ENCODE measurements at places on chromosomes 3 and 15.
A peak's percentile ranks its signal among the peaks of the same experiment; 100 is the strongest.

DNA sequence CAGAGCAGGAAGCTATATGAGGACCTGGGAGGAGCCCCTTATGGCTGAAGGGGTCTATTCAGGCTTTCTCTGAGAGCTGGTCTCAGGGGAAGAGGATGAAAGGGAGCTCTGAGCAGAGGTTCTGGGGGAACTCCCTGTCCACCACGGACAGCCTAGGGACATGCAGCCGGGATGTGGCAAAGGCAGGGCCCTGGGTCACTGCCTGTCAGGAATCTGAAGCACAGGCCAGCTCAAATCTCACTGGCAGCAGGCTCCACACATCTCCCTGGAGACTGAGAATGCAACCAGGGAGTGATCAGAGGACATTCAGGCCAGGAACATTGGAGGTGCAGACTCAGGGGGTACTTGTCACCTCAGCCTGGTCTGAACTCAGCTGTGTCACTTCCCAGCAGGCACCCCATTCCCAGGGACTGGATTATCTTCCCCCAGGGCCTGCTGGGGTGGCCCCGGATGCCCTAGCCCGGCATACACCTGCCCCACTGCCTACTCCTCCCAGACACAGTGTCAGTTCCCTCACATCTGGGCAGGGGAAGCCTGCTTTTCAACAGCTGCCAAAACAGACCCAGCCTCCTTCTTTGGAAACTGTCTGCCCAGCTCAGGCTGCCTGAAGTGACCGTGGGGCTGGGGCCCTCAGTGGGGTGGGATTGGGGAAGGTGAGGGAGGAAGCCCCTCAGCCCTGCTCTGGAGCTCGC, 18.3 kb upstream of the SEMA3F start:
- no peak for DNase-seq

GRCh38 chr15:96349857-96350720, 19.6 kb downstream of the NR2F2 start:
- no peak for DNase-seq

- DNase-seq = no peak
Observed at GRCh38 chr3:116663161-116664110, 46.1 kb upstream of the TUSC7 start.

GRCh38 chr15:82047453-82048400, 1.9 kb upstream of the MEX3B start:
- no peak for DNase-seq

GRCh38 chr3:141386126-141386488, 17.8 kb downstream of the ZBTB38 start:
- no peak for DNase-seq

DNA sequence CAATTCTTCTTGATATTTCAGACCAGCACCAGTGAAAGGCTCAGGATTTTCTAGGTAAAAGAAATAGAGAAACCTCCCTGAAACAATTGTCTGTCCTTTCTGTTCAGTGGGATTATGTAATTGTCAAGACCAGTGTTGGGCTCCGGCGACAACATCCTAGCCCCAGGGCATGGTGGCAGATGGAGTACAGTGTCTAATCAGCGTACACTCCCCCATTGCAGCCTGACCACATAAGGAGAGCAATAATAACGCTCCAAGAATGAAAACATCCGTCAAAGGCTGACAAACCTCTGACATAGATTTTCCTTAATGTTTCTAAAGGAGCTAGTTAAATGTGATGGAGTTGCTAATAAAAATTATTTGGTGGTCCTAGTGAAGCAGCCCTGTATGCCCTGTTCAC, 144.6 kb downstream of the EBLN2 start:
- DNase-seq = no peak

- DNase-seq = no peak
Observed at GRCh38 chr3:190288836-190289235, 33.4 kb downstream of the CLDN1 start.

- DNase-seq = peak; percentile 66
Observed at GRCh38 chr15:38389924-38390542, 63.9 kb upstream of the FAM98B start.

DNA sequence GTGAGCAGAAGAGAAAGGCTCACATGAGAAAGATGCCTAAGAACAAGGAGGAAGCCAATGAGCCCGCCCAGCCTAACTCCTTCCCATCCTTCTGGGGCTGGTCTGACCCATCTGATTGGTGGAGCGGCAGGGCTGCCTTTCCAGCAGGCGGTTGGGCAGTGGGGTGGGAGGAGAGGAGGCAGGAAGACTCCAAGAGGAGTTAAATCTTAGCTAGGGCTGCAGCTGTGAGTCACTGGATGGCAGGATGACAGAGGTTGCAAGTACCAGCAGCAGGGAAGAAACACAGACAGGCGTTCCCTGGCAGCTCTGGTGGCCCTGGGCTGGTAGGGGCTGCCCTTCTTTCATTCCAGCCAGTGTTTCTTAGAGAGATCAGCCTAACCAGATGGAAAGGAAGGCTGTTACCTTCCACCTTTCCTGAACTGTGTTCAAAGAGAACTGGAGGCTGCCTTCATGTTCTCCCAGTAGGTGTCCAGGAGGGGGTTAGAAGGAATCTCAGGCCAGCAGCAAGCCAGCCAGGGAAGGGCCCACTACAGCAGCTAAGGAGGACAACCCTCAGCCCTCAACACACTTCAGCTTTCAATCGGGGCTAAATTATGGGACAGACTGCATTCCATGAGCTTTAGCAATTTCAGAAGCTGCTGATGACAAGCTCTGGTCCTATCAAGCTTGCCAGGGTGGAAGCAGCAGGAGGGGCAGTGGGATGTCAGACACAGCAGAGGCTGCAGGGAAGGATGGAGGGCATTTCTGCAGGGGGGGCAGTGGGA, 50.3 kb downstream of the CHSY1 start:
- peak; percentile 44 for DNase-seq

DNA sequence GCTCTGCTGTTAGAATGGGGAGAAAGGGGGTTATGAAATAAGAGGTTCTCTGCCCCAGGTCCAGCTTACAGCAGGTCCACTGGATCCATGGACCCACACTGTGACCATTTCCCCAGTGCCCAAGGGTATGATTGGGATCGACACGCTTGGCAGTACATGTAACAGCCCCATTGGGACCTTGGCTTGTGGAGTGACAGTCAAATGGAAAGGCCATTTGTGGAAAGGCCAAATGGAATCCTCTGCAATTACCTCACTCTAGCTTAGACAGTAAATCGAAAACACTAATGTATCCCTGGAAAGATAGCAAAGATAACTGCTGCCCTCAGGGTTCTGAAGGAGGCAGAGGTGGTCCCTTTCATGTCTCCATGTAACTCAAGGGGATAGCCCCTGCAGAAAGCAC, 109.1 kb downstream of the MINAR1 start:
- no peak for DNase-seq

DNA sequence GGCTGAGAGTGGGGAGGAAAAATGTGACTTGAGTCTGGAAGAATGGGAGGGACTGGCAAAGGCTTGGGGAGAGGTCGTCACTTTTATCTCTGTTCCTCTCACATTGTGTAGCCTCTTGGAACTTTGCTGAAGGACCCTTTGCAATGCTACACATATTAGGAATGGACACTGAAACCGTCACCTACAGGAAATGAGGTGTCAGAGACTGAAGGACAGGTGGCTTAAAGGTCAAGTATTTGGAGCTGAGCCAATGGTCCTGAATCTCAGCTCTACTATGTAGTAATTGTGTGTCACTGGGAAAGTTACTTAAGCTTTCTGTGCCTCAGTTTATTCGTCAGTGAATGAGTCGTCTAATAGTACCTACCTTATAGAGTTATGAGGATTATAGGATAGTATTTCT, 14.7 kb downstream of the MCTP2 start:
- DNase-seq = no peak

GRCh38 chr3:153456833-153457545, 295.0 kb downstream of the RAP2B start:
- DNase-seq = no peak

- DNase-seq = no peak
Observed at GRCh38 chr15:40343512-40343911, 2.8 kb upstream of the CCDC9B start.

- no peak for DNase-seq
Observed at GRCh38 chr15:27459836-27460235, 488.9 kb downstream of the GABRG3 start.

DNA sequence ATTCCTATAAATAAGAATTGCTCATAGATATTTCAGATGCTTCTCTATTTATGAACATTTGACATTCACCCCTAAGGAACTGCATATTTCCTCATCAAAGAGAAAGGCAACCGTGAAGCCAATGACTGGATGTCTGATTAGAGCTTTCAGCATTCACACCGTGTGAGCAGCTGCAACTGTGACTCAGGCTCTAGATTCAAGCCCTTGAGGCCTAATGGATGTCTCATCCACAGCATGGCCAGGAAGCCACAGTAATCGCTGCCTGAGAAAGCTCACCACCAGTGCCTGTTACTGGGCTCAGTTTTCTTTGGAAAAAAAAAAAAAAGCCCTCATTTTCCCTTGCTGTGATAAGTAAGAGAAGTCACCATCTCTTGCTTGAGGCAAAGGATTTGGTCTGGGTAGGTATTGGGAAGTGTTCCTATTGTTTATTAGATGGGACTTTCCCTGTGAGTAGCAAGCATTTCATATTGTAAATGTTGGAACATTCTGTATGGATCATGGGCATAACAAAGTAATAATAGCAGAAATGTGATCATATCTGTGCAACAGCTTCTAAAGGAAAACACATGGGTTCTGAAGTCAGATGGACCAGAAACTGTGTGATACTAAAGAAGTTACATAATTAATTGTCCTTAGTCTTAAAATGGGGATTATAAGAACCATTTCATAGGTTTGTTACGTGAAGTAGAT, 783.7 kb downstream of the AGBL1 start:
- no peak for DNase-seq

DNA sequence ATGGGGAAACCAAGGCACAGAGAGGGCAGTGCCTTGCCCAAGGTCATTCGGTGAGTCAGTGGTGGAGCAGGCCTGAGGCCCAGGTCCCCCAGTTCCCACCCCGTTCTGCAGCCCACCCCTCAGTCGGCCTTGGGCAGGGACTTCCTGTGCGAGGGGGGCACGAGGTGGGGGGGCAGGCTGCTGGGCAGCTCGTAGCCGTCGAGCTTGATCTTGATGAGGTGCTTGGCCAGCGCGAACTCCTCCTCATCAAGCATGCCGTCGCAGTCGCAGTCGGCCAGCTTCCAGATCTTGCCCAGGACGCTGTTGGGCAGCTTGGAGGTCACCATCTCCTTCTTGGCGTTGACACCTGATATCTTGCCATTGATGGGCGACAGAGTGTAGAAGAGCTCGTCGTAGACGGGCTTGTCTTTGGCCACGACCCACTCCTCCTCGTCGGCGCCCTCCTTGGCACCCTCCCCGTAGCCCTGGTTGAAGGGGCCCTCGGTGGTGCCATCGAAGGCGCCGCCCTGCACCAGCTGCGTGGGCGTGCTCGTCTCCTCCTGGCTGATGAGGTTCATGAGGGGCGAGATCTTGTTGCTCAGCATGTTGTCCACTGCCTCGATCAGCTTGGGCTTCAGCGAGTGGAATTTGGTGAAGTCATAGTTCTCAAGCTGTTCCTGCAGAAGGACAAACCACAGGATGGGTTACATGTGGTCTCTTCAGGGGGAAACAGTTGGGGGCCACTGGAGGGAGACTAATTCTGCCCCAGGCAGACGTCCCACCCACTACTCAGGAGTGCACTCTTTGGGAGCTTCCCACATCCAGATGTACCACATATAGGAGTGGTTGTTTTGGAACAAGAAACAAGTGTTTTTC, 6.9 kb upstream of the SPTBN5 start:
- no peak for DNase-seq

All from stimulated activated CD4-positive, alpha-beta T cell treated with anti-CD3 and anti-CD28 coated beads, Interleukin-4, amount 100 ng/mL, for 24 hours (primary cell).